ENCODE measurements at places on chromosomes 13 and 19. TPM values are rescaled to one million over a fixed set of nuclear protein-coding genes. Genes with fewer than 3 reads are reported as not detected.

- no peak for DNase-seq
Observed at GRCh38 chr13:35342440-35342839, 134.0 kb downstream of the MAB21L1 start.

The FCGBP gene
- 83.1 TPM for total RNA-seq

The MEIS3 gene
- total RNA-seq: 6.6 TPM

The PPM1N gene
- 1.8 TPM for total RNA-seq

The CCDC8 gene
- total RNA-seq: 9.0 TPM

All from sciatic nerve (tissue), 2 donors.